CD4-positive, alpha-beta T cell treated with Interleukin-6 at 100 ng/mL for 8 hours (primary cell): ENCODE measurements at places on chromosomes 2 and 18.

- DNase-seq: no peak
Observed at GRCh38 chr18:28541934-28542333, 365.0 kb upstream of the CDH2 start.

- no peak for DNase-seq
Observed at GRCh38 chr18:24187049-24187448, 48.2 kb downstream of the CABYR start.

GRCh38 chr2:1617425-1618021 lies 126.8 kb downstream of the PXDN start:
- DNase-seq: no peak

DNA sequence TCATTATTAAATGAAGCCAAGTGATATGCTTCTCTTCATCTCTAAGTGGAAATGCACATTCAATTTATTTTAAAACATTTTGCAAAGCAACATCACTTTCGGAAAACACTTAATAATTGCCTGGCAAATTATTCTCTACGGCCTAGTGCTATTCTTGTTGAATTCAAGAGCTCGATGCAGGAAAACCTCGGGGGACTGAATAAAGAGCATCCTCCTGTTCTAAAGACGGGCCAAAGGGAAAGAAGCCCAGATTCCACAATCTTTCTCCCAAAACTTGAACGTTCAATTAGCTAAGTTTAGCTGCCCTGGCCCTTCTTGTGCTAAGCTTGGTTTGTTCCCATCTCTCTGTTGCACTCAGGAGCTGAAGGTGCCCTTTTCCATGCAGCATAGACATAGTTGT lies 23.2 kb upstream of the SEH1L start:
- DNase-seq: no peak

GRCh38 chr2:11344956-11345677 lies 681 bp upstream of the ROCK2 start:
- no peak for DNase-seq

DNA sequence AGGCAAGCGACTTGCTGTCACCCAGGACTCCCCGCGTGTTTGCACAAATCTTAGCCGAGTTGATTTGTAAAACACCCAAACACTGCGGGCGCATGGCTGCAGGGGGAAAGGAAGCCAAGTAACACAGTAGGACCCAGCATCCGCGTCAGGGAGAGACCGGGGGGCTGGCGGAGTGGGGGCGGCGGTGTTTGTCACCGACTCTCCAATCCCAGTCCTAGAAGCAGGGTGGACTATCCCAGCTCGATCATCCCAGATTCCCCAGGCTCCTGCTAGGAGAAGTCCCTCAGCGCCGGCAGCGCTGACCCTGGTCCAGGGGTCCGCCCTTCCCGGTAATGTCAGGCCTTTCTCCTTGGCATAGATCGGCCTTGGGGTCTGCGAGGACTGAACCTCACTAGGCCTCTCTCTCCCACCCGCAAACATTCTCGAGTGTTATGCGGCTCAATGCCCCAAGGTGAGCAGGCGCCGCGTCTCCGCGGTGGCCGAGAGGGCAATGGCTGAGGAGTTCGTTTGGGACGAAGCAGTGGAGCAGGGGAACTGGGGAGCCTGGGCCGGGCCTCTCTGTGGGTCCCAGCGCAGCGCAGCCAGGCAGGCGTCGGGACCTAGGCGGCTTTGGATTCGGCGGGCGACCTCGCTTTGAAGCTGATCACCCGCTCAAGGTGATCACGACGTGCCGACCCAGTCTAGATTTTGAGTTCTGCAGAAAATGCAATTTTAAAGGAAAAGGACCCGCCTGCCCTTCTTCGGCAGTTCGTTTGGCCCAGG lies 1.5 kb upstream of the GDF7 start:
- no peak for DNase-seq

DNA sequence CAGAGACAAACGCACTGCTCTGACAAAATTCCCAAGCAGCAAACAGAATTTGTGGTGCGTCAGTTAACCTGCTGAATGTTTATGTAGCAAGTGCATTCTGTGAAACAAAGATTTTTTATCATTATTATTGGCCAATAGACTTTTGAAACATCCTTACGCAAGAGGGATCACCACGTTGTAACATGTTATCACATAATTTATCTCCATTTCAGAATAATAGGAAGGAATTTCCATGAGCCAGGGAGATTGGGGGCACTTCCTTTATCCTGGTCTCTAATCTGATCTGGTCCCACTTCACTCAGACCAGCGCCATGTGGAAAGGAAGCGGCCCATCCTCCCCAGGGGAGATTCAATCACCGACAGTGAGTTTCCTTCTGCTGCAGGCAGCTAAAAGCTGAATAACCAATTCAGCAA lies 166.1 kb downstream of the PID1 start:
- DNase-seq: no peak

GRCh38 chr18:13216711-13217465 lies 1.7 kb upstream of the LDLRAD4 start:
- DNase-seq: peak; percentile 40

GRCh38 chr2:30275256-30275655 lies 43.9 kb downstream of the LBH start:
- no peak for DNase-seq

DNA sequence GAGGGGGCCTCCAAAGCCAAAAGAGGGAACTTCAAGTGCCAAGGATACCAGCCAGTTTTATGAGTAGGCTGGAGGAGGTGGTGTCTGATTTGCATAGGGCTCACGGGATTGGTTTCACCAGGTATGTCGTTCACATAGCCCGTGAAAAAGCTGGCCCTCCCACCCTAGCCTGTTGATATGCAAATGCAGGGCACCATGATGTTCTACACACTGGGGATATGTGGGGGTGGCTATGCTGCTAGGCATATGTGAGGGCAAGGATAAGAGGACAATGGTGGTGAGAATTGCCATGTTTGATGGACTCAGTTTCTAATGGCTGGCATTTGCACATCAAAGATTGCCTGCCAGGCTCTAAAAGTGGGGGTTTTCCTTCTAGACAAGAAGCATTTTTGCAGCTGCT lies 378.6 kb downstream of the DPP10 start:
- no peak for DNase-seq

GRCh38 chr18:42536442-42536841 lies 579.0 kb downstream of the RIT2 start:
- no peak for DNase-seq

GRCh38 chr18:49094136-49094535 lies 143.4 kb upstream of the SMAD7 start:
- DNase-seq: no peak

DNA sequence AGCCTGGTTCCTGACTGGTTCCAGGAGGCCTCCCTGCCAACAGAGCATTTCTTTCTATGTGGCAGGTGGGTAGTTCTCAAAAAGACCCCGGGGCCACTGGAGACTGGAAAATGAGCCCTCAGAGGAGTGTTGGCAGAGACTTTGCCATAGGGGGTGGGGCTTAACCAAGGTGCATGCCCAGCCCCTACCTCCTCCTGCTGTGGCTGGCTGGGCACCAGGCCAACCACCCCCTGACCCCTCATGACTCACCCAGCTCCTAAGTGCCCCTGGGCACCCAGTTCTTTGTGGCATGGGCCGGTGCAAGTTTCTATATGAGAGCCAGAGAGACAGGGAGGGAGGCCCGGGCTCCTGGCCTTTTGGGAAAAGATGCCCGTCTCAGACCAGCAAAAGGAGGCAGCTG lies 98.2 kb upstream of the SMAD2 start:
- no peak for DNase-seq

- no peak for DNase-seq
Observed at GRCh38 chr2:96987301-96987909, 1.0 kb upstream of the FAM178B start.

DNA sequence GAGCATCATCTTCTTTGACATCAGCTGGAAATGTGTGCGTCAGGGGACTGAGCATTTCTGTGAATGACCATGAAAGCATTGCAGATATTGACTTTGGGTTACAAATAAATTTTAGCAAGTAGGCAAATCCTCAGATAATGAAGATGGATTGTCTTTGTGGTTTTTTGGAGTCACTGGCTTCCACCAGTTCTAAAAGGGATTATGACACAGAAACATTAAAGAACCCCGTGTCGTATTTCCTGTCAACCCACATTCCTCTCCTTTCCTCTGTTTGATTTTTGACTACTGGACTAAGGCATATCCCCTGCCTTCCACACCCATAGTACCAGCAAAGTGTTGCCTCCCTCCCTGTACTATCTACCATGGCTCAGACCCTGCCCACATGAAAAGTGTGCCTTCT lies 268.1 kb downstream of the MYO3B start:
- no peak for DNase-seq

- DNase-seq: no peak
Observed at GRCh38 chr2:143146366-143146765, 17.1 kb downstream of the ARHGAP15 start.

GRCh38 chr18:47062471-47062870 lies 27.1 kb upstream of the ELOA2 start:
- DNase-seq: no peak

DNA sequence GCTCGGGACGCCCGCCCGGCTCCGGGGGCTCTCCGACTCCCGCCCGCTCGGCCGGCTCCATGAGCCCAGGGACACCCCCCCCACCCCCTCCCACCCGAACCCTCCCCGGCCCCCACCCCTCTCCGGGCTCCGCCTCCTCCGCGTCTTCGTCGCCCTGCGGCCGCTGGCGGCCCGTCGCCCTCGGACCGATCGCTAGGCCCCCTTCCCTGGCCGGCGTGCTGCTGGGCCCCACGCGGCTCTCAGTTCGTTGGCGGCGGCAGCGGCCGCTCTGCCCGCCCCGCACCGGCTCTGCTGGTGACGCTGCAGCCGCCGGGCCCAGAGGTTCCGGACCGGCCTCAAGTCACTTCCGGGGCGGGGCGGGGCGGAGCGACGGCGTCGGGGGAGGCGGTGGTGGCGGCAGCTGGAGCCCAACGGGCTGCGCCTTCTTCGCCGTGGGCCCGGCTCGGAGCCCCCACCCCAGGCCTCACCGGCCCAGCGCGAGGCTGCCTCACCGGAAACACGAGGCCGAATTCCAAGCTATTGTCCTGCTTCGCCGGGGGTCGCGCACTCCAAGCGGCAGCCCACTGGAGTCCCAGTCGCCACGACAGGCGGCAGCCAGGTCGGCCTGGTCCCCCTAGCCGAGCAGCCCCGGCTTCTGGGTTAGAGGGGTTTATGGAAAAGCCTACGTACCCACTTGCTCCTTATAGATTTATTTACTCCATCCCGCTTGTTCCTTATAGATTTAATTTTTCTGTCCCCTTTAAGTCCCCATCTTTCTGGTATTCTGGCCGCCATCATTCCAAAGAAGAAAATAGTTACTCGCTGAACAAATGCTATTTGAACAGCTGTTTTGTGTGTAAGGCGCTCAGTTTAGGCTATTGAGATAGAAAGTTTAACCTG lies at the start of gene PSME4:
Gene PSME4, minus strand, starts transcription at position 270 of the 879 bp plus-strand sequence. Its CDS starts 209 bp downstream, at position 61.
- peak; percentile 90 for DNase-seq

GRCh38 chr2:75641587-75641986 lies 5.0 kb upstream of the MRPL19 start:
- no peak for DNase-seq

- DNase-seq: no peak
Observed at GRCh38 chr2:144454466-144455287, 65.2 kb downstream of the ZEB2 start.

DNA sequence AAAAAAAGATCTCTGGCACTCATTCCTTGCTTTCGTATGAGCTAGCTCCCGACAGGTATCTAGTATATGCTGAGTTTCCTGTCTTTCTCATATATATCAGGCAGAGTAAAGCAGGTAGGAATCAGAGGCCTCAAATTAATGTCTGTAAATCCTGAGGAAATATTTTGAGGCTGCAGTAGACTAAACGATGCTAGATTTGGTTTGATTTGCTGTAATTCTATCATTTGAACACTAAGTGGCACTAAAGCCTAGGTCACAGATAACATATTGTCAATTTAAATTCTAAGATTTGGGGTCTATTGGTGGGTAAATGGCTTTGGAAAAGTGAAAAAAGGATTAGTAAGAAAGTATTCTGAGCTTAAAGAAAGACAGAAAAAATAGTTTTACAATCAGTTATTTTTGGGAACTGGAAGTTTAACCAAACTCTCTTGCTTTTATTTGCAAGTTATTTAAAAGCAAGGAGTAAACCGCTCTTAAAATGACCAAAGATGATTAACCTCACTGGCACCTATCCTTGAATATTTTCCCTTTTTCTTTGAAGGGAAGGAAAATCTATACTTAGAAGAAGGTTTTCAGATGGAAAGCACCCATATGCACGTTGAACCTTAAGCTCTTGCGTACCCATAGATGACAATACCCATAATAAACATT lies 37.6 kb upstream of the SLC4A10 start:
- no peak for DNase-seq

- no peak for DNase-seq
Observed at GRCh38 chr2:15053542-15053941, 421.0 kb downstream of the LRATD1 start.

DNA sequence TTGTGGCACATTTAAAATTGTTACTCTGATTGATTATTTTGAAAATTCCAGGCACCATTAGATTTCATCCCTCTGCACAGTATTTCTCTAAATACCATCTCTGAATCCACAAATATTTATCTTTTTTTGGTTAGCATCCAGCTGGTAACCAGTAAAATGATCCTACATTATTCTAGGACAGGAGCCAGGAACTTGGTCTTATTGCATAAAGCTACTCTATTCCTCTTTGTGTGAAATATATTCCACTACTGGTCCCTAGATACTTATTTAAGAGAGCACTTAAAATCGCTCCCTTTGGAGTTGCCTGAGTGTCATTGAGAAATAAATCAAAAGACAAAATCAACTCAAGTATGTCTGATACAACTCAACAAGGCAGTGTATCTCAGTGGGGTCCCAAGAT lies 7.4 kb upstream of the MBOAT2 start:
- no peak for DNase-seq

DNA sequence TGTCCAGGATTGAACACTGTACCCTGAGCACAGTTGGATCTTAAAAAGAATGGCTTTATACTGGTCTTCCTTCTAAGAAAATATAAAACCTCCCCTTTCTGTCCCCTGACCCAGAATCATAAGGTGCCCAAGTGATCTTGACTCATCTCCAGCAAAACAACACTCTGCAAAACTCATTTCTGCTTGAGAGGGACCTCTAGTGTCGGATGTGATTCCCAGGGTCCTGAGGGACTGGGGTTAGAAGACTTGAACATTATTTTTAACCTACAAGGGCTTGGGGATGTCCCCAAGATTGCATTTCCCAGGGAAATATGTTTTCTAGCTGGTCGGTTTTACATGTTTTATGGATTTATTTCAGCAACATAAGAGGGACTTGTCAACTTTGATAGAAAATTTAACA lies 1318.5 kb upstream of the CELF4 start:
- no peak for DNase-seq

- DNase-seq: peak; percentile 77
Observed at GRCh38 chr18:9914584-9915290, 921 bp downstream of the VAPA start.

DNA sequence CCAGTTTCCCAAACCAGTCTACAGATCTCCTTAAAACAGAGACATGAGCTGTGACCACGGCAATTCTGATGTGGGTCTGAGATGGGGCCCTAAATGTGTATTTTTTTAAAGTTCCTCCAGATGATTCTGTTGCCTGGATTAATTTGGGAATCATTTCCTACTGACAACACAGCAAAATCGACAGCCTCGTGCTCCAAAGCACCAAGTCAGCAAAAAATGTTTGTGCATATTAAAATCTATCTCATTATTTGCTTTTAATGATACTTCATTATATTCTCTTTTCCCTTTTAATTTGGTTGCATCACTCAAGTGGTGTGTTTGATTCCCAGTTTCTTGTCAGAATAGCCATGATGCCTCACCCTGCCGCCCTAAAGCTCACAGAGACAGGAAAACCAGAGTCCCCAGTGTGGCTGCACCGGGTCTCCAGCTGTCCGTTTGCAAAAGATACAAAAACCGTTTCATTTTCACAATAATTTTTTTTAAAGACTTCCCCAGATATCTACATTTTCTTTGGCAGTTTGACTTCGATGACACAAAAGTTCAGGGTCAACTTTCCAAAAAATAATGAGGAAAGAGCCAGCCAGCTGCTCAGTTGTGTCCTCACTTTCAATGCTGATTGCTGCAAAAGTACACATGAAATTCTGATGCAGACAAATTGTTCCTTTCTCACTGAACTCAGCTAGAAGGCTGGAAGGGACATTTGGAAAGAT lies 443.2 kb upstream of the ID2 start:
- DNase-seq: no peak
